ENCODE measurements at places on chromosomes 6 and 20. TPM values are rescaled to one million over a fixed set of nuclear protein-coding genes. Genes with fewer than 3 reads are reported as not detected.

JPH2 gene
- total RNA-seq, result not detected

ATG5 gene
- 65.1 TPM for total RNA-seq

PLEKHG1 gene
- total RNA-seq, result 9.4 TPM

SPATA25 gene
- total RNA-seq, result 4.4 TPM

SLC35D3 gene
- total RNA-seq, result not detected

ADRM1 gene
- total RNA-seq, result 36.3 TPM

BTN2A1 gene
- 13.8 TPM for total RNA-seq

AVP gene
- total RNA-seq, result not detected

TBX18 gene
- total RNA-seq, result 2.2 TPM

TSHZ2 gene
- 1.9 TPM for total RNA-seq

VPS52 gene
- 47.6 TPM for total RNA-seq

TNFRSF6B gene
- total RNA-seq, result 1.3 TPM

RAMACL gene
- 11.9 TPM for total RNA-seq

CEP250 gene
- total RNA-seq, result 50.4 TPM

GJA1 gene
- 17.5 TPM for total RNA-seq

TCF15 gene
- not detected for total RNA-seq

SLA2 gene
- total RNA-seq, result 0.31 TPM

PLCG1 gene
- 264 TPM for total RNA-seq

CGA gene
- total RNA-seq, result not detected

E2F1 gene
- 3.4 TPM for total RNA-seq

MAPK14 gene
- 102 TPM for total RNA-seq

IL17A gene
- not detected for total RNA-seq

DNMT3B gene
- 11.9 TPM for total RNA-seq

KCNQ5 gene
- total RNA-seq, result 26.9 TPM

SLC35B2 gene
- total RNA-seq, result 31.0 TPM
